Bronchial epithelial cell (primary cell): ENCODE measurements at places on chromosomes 4 and X. TPM values are rescaled to one million over a fixed set of nuclear protein-coding genes. Genes with fewer than 3 reads are reported as not detected.
A peak's percentile ranks its signal among the peaks of the same experiment; 100 is the strongest.

GRCh38 chrX:120604361-120604782 is 471 bp downstream of the MCTS1 start:
- peak; percentile 35 for DNase-seq

CLDN24 gene
- not detected in 2 replicates for total RNA-seq

DNA sequence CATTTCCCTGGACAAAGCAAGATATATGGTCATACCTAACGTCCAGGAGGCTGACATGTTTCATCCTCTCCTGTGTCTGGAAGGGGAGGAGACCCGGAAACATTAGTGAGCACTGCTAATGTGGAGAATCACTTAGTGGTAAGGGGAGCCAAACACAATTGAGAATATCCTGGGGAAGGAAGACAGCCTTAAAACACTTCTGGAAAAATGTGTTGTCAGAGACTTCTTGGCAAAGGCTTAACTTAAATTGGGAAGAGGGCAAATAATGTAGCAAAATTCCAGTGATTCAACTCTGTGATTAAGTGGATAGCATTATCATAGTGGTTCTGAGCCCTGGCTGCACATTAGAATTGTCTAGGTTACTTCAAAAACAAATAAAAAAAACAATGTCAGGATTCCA is 39.5 kb downstream of the SPARCL1 start:
- no peak for DNase-seq

CXCL13 gene
- not detected in 2 replicates for total RNA-seq

DNA sequence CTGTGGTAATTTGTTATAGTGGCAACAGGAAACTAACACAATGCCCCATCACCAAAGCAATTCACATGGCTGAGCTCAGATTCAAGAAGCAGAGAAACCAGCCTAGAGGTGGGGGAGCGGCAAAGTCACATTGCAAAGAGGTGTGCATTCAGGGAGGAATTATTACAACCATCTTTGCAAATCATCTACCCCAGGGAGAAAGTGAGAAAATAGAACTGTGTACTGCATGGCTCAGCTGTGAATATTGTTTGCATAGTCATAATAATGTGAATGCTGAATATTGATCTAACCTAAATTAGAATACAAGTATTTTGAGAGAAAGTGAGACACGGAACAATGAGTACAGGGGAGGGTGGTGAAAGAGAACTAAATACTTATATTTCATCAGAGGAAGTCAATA is 387.9 kb downstream of the BCOR start:
- DNase-seq: no peak

DNA sequence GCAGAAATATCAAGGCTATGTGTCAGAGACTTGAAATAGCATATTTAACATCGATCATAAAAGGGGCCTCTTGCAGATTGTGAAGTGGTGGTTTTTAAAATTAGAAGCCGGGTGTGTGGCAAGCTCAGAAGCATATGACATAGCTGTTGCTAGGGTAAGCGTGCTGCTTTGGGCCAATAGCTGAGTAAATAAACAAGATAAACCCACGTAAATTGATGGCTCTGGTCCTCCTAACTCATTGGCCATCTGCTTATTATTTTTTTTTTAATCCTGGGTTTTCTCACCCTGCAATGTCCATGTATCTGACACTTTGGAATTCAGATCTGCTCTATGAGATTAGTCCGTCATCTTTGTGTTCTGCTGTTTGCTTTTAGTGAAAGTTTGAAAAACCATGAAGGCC is 32.6 kb upstream of the STOX2 start:
- peak; percentile 20 for DNase-seq

DNA sequence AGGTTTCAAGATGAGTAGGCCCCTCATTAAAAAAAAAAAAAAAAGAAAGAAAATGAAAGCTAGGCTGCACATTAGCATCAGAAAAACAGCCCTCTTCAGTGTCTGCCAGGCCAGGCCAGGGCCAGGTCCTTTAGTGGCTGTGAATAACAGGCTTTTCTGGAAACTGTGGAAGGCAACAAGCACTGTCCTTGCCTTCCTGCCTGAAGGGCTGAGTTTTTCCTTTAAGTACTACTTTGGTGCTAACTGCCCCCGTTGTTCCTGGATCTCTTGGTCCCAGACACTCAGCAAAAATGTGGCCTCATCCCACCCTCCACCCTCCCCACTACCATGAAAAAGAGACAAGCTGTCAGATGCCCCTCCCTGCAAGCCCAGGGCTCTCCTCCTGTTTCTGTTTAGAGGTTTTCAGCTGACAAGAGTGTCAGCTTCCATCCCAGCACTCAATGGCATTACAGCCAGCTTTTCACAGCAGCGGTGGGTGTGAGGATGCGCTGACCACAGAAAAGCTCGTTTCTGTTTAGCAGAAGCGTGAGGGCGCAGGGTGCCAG is 174.2 kb downstream of the NHS start:
- DNase-seq: no peak

DNA sequence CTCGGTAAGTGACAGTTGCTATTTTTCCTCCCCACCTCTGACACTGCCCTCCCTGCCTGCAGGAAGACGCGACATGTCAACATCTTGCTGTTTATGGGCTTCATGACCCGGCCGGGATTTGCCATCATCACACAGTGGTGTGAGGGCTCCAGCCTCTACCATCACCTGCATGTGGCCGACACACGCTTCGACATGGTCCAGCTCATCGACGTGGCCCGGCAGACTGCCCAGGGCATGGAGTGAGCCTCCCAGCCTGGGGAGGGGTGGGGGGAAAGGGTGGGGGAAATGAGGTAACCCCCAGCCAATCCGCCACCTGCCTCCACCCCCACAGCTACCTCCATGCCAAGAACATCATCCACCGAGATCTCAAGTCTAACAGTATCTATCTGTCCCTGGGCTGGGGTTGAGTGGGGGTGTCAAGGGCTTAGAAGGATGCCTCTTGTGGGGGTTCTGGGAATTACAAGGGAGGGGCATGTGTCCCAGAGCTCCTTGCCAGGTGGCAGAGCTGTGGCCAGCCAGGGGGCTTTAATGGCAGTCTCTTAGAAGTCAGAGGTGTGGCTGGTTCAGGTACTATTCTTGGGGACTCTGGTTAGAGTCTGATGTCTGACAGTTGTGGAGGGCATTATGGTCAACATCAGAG is 7.8 kb downstream of the ARAF start:
- no peak for DNase-seq

- DNase-seq: peak; percentile 85
These were observed 126.2 kb downstream of the KLHL13 start for GRCh38 chrX:117990438-117990837.

DNA sequence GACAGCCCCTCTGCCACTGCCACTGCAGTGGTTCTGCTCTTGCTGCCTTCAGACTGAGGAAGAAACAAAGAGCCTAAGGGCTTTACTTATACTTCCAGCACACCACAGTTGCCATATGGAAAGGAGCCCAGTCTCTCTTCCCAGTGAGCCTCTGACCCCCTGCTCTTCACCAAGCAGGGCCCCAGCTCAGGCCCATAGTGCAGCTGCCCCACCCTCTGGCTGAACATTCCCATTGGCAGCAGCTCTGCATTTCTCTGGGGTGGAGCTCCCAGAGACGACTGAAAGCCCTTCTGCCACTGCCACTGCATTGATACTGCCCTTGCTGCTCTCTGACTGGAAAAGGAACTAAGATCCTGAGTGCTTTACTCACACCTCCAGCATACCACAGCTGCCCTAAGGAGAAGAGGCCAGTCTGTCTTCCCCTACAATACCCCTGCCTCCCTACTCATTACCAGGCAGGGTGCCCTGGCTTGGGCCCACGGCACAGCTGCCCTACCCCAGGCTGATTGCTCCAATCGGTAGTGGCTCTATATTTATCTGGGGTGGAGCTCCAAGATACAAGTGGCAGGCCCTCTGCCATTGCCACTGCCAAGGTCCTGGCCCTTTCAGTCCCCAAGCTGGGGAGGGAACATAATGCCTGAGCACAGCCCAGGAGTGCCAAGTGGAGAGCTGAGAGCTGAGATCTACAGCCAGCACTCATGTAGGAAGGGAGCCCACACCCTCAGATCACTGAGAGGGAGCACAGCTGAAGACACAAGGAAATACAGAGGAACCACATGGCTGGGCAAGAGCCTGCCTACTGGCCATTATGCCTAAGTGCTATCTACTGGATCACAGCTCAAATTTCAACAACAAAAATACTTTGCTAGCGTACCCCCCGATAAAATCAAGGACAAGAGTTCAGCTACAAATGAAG is 36.0 kb downstream of the AWAT2 start:
- no peak for DNase-seq

NKX6-1 gene
- not detected in 2 replicates for total RNA-seq

FMR1NB gene
- total RNA-seq: not detected in 2 replicates

DNA sequence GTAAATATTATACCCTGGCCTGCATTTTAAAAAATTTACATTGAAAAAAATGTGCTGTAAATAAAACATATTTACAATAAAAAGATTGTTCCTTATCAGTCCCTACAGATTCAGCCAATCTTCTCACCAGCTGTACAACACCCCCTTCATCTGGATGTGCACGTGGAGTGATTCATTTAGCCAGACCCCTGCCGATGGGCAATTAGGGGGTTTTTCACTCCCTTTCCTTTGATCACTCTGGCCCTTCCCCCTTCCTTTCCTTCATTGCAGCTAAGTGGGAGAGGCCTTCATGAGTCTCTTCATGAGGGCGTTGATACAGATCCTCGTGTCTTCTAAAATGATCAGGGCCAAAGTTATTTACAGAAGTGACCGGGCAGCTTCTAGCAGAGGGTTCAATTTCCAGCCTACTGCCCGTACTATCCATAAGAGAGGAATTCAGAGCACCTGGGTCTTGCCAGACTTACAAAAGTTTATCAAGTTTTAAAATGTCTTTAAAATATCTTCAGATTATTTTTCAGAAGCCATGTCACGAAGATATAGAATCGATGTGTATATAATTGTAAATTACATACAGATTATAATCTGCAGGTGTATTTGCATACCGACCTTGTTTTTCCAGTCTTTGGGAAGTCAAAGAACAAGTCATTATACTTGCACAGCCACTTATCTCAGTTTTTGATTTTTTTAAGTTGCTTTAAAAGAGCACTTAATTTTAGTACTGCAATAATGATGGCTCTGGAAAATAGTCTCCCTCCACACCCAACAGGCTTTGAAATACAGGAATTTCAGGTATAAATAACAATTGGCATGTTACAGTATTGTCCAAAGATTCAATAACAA is 21.4 kb upstream of the RASL11B start:
- no peak for DNase-seq

KCNE5 gene
- 0.26 TPM in 2 replicates for total RNA-seq

CT47B1 gene
- not detected in 2 replicates for total RNA-seq

GPRASP2 gene
- 4.2 and 9.6 TPM in 2 replicates for total RNA-seq

TLR6 gene
- 0.26 and 0.38 TPM in 2 replicates for total RNA-seq

GRCh38 chr4:118783887-118784286 is 52.0 kb downstream of the SEC24D start:
- peak; percentile 46 for DNase-seq

CCDC120 gene
- 1.1 and 2.2 TPM in 2 replicates for total RNA-seq

CXCL11 gene
- total RNA-seq: not detected in 2 replicates

CLGN gene
- 53.1 and 78.5 TPM in 2 replicates for total RNA-seq

CACNA1F gene
- under 0.01 TPM in 2 replicates for total RNA-seq

- no peak for DNase-seq
These were observed at the start of gene FGG for GRCh38 chr4:154612472-154613414. FGG (minus strand) TSS chr4:154612656; CDS start chr4:154612609, 47 bp downstream.

MAML3 gene
- 0.79 and 3.3 TPM in 2 replicates for total RNA-seq

DNA sequence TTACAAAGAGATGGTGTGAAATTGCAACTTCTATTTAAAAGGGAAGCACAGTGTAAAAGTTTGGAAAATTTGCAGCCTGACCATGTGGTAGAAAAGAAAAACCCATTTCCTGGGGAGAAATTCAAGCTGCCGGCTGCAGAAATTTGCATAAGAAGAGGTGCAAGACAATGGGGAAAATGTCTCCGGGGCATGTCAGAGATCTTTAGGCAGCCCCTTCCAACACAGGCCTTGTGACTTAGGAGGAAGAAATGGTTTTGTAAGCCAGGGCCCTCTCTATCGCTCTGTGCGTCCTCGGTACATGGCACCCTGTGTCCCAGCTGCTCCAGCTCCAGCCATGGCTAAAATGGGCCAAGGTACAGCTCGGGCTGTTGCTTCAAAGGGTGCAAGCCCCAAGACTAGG is 40.4 kb downstream of the CCDC158 start:
- DNase-seq: no peak
